Esophagus squamous epithelium (tissue), 5 donors: ENCODE measurements at places on chromosomes 6 and 20.

GRCh38 chr20:17873410-17874270 is 95.0 kb downstream of the SNX5 start:
- no peak for DNase-seq

DNA sequence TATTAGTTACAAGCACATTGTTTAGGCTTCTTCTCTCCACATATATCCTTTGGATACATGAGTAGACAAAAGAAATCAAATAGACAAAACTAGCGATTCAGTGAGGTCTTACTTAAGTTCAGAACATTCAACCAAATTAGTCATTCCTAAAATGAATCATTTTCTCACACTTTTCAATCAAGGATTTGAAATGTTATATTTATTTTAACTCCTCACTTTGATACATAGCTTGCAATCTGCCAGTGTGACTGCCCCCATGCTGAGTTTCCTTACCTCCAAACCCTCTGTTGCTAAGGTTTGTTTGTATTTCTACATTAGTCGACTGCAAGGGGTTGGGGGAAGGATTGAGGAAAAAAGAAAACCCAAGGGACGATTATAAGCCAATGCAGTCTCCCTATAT is 3.5 kb upstream of the MOXD1 start:
- no peak for DNase-seq

GRCh38 chr6:44775121-44775520 is 387.6 kb downstream of the CDC5L start:
- DNase-seq: no peak

GRCh38 chr6:90765895-90766294 is 179.0 kb upstream of the MAP3K7 start:
- DNase-seq: no peak

- DNase-seq: no peak
These were observed 154.6 kb downstream of the ZDHHC14 start for GRCh38 chr6:157535340-157536222.

DNA sequence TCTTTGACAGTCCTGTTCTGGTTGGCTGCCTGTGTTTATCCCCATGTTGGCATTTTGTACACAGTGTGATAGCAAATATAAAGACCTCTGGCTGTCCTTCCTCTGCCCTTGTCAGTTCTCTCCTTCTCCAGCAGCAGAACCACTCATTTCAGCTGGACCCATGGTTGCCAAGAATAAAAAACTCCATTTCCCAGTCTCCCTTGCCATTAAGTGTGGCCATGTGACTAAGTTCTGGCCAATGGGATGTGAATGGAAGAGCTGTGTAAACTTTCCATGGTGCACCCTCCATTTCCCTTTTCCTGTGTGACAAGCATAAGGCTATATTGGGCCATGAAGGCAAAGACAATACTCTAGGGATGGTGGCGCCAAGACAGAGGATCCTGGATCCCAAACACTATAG is 78.4 kb upstream of the TBC1D7 start:
- DNase-seq: no peak

- no peak for DNase-seq
These were observed 142.4 kb downstream of the ZFP64 start for GRCh38 chr20:52049001-52049731.
